Stimulated activated CD4-positive, alpha-beta T cell treated with anti-CD3 and anti-CD28 coated beads, TNF-alpha, amount 100 ng/mL, for 48 hours (primary cell): ENCODE measurements at places on chromosomes 7 and 10.

DNA sequence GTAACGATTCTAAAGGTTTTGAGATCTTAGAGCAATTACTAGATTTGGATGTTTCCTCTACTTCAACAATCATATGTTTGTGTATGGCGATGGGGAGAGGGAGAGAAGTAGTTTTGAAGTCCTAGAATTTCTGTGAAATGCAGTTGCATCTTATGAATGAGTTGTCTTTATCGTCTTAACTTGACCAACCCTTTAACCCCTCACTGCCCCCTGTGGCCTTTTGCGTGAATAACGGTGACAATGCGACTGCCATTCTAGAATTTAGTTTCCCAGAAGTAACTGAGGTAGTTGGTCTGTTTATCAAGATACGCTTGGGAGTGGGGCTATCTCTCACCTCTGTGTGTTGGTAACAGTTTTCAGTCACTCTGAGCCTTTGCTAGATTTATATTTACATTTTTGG is 204.6 kb downstream of the HDAC9 start:
- no peak for DNase-seq

DNA sequence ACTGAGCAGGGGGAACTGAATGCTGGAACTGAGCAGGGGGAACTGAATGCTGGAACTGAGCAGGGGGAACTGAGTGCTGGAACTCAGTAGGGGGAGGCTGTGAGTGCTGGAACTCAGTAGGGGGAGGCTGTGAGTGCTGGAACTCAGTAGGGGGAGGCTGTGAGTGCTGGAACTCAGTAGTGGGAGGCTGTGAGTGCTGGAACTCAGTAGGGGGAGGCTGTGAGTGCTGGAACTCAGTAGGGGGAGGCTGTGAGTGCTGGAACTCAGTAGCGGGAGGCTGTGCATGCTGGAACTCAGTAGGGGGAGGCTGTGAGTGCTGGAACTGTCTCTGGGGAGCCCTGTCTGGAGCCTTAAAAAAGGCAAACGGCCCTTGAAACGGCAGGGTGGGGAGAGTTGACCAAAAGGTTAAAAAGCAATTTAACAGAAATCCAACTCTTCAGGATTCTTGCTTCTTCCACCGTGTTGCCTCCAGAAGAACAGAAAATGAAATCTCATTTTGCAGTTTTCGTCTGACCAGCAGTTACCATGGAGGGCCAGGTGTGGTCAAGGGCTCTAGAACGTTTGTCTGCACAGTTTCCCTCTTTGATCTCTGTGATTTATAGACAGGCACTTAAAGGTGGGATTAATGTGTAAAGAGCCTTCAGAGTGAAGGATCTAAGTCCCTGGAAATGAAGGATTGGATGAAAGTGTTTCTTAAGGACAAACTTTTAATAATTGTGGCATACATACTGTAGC is 19.1 kb downstream of the DOCK1 start:
- no peak for DNase-seq

DNA sequence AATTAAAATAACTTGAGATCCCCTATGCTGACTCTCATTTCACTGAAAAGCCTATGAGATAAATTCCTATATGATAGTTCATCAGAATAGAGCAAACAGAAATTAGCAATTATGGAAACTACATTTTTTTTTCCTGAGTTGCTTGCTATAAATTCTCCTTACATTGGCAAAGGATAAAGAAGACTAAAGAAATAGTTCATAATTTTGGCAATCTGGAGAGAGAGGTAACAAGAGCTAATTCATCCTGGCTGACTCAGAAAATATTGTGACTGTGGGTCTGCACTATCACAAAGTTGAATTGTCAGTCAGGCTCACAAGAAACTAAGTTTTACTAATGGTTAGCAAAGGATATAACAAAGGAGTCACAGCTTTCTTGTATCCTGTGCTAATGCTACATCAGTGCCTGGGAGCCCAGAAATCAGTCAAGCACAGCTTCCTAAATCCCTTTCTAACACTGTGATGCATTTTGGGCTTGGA is 483.0 kb downstream of the MAGI2 start:
- no peak for DNase-seq

- DNase-seq, result no peak
Observed at GRCh38 chr10:36499693-36500092, 625.7 kb upstream of the ANKRD30A start.

DNA sequence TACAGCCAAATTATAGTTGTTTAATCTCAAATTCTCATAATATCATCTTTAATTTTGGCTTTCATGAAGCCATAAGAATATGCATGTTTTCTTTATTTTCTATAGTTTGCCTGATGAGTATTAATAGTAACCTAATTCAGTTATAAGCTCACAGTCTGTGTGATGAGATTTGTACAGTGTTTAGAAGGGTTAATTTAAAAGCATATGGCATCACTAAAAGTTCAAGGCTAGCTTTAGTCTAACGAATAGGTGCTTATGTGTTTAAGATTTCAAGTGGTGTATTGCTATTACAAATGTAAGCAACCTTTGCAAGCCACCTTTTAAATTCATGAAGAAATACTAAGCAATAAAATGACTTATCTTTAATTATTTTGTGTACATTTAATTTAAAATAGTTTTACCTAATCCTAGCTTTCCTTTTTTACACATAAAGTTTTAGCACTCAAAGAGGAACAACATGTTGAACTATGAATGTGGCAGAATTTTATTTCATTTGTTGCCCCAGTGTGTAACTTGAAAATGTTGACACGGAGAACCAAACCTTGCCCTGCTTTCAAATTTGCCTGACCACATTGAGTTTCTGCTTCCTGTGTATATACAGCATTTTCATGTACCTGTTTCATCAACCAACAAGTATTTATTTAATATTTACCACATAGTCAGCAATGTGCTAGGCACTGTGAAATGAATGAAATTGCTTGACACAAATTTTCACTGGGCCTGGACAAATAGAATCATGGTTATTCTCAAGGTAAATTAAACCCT is 41.5 kb downstream of the TET1 start:
- no peak for DNase-seq
